ENCODE measurements at places on chromosomes 12 and 14.

- DNase-seq = no peak
Observed at GRCh38 chr14:89841851-89842250, 112.7 kb downstream of the EFCAB11 start.

- DNase-seq = no peak
Observed at GRCh38 chr12:110010853-110011723, 11.9 kb downstream of the ANKRD13A start.

DNA sequence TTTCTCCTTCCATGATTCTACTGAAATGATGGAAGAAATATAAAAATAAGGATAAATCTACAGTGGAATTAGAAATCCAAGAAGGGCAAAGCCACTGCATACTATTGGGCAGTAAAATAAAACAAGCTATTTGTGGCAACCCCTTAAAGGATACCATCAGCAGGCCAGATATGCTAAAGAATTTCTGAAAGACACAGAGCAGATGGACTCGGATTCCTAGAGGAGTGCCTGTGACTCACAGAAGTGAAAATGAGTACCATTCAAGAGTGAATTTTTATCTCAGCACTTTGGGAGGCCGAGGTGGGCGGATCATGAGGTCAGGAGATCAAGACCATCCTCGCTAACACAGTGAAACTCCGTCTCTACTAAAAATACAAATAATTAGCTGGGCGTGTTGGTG lies 318.1 kb downstream of the LRIG3 start:
- no peak for DNase-seq

GRCh38 chr14:56212521-56212920 lies 94.3 kb downstream of the PELI2 start:
- DNase-seq = no peak

GRCh38 chr12:94689002-94689645 lies 38.8 kb upstream of the TMCC3 start:
- DNase-seq = peak; percentile 32

- peak; percentile 79 for DNase-seq
Observed at GRCh38 chr12:69321351-69321750, 26.8 kb upstream of the LYZ start.

GRCh38 chr12:28096649-28097048 lies 93.6 kb upstream of the CCDC91 start:
- DNase-seq = no peak

DNA sequence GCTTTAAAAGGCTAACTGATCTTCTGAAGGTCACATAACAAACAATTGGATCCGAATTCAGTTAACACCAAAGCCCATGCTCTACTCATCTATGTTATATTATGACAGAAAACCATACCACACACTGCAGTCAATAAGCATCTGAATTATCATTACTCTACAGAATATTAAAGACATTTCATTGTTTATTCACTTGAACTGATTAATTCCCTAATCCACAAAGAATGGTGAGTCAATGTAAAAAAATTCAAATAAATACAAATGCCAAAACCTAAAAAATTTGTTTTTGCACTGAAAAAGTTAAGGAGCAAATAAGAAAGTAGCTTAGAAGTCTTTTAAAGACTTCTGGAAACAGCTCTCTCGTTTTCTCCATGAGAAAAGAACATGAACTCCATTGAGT lies 13.7 kb downstream of the NID2 start:
- DNase-seq = no peak

DNA sequence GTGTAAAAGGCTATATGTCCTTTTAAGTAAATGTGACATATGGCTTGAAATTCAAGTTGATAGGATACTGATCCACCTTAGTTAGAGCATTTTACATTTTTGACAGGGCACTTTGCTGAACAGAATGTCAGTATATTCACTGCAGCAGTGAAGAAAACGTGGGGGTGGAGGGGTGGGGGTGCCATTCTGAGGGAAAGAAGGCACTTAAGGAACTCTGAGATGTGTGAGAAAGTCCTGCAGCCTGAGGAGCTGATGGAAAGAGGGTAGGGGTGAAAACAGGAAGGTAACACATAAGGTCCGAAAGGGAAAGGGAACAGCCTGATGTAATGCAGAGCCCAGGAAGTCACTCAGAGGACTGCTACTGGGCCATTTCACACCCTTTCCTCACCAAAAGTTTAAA lies 265.5 kb upstream of the GRIP1 start:
- no peak for DNase-seq

GRCh38 chr12:3418609-3419390 lies 72.2 kb upstream of the PRMT8 start:
- DNase-seq = no peak

DNA sequence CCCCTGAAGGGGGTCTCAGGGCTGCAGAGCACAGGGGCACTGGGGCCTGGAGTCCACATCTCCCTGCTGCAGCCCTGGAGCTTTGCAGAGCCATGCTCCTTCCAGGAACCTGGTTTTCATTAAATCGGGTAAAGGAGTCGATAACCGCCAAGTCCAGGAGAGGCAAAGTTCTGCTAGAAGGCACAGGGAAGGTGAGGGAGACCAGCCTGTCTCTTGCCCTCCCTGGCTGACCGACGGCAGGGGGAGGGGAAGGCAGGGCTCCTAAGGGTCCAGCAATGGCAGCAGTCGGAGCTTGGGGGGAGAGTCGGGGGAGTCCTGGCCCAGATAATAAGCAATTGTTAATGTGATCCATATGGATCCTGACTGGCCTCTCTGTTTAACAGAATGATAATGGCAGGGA lies 3.0 kb downstream of the FIGNL2 start:
- no peak for DNase-seq

- DNase-seq = no peak
Observed at GRCh38 chr12:30323008-30323407, 372.7 kb downstream of the IPO8 start.

GRCh38 chr12:2625289-2625612 lies 169.5 kb upstream of the FKBP4 start:
- no peak for DNase-seq

GRCh38 chr12:89261982-89262381 lies 90.3 kb downstream of the DUSP6 start:
- no peak for DNase-seq

- DNase-seq = no peak
Observed at GRCh38 chr12:112627851-112628250, 163.7 kb upstream of the RPH3A start.

GRCh38 chr14:96660667-96661066 lies 136.5 kb upstream of the VRK1 start:
- no peak for DNase-seq

DNA sequence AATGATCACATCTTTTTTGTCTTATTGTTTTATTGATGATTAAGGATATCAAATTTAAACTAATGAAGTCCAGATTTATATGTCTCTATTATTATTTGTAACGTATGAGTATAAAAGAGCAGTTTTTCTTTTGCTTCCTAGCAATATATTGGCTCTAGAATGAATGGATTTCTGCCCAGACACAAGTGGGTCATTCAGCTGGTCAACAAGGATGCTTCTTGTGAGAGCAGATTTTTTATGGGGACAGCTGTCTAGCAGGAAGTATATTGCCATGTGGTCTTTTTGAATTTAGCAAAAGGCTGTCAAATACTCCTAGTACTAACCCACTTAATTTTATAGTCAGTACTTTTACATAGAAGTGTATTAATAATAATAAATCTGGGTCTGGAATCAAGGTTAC lies 1071.1 kb upstream of the FLRT2 start:
- no peak for DNase-seq

DNA sequence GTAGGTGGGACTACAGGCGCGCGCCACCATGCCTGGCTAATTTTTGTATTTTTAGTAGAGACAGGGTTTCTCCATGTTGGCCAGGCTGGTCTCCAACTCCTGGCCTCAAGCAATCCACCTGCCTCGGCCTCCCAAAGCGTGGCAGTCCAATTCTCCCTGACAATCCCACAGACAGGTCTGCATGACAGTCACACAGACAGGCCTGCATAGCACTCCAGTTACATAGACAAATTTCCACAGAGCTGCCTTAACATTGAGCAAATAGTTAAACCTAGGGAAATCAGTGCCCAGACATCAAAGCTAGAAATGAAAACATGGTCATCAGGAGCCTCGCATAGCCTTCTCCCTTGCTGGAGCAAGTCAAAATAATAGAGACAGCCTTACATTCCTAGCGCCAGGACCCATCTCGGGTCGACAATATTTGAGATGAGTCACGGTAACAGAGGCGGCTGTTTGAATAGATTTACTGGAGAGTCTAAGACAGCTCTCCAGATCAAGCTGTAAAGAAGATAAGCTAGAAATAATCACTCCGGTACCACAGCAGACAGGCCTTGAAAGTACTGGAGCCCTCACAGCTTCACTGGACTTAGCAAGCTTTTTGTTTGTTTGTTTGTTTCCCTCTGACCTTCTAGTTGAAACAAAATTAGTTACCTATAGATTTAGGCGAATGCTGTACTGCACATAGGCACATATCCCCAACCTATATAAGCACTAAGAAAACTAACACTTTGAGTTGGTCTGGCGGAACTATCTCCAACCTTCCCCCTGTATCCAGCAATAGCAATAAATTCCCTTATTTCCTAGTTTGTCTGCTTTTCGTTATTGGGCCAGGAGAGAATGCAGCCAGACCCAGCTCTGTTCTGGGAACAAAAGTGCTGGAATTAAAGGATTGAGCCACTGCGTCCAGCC lies 23.8 kb upstream of the PYROXD1 start:
- no peak for DNase-seq

DNA sequence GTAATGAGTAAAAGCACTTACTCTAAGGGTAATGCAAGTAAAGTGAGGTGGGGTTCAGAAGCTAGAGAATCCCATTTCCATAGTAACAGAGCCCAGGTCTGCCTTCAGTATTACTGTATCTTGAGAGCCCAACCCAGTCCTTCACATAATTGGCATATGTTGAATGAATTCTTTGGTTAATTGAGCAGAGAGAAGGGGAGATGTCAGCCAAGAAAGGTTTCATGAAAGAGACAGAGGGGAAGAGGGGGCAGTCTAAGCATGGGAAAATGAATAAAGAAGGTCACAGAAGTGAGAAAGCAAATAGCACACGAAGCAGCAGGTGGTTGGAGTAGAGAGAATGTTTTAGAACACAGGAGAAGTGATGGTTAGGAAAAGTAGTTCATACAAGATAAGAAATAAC lies 371.1 kb downstream of the SEC23A start:
- DNase-seq = no peak

- DNase-seq = no peak
Observed at GRCh38 chr12:4820971-4821370, 88.7 kb upstream of the KCNA1 start.

DNA sequence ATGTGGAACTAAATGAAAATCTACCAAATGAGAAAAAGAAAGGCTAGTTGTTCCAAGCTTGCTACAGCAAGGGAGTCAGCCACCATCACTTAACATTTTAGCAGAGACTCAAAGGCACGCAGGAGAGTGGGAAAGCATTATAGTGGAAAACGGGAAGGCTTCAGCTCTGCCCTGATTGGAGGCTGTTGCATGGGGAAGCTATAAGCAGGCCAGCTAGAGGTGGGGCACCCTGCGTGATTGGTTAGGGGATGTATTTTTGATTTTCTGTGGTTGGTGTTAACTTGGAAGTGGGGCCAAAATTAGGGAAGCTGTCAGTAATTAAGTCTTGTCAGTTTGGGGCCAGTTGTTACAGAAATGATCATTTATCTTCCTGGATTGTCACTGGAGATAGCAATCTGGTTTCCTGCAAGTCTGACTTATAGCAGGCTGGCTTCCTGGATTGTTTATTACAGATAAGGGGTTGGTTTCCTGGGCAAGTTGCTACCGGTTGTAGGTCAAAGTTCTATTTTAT lies 93.9 kb downstream of the FAR2 start:
- DNase-seq = no peak

- DNase-seq = no peak
Observed at GRCh38 chr12:105048315-105048714, 35.9 kb downstream of the ALDH1L2 start.

DNA sequence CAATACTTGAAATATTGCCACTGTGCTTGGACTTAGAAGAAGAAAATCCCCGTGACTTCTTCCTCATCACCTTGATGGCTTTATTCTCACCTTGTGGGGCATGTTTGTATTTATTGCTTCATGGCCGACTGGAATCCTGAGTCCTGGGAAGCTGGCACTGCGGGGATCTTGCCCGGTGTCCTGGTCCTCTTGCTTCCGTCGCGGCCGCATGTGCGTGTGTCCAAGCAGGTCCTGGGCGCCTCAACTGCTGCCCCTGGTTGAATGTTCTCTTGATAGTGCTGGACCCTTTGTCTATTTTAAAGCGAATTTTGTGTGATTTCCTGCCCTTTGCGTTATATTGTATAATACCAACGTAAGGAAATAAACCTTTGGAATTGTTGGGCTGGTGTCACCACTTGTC lies 6.3 kb upstream of the PUS1 start:
- no peak for DNase-seq

GRCh38 chr14:76329951-76330350 lies 46.0 kb upstream of the ESRRB start:
- DNase-seq = no peak

DNA sequence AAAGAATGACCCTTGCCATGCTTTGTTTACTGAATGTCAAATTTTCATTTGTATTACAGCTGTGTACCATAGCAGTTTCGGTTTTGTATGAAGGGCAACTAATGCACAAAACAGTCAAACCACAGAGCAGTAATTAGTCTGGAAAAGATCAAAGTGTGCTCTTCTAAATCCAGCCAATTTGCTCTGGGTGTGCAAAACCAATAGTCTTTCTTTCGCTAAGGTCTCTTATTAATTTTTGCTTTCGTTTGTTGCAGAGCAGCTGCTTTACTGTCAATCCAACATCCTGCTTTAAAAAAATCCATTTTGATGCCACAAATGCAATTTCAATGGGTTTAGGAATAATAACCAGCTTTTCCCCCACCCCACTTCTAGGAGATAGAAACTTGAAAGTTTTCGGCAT lies 114.2 kb downstream of the BRMS1L start:
- no peak for DNase-seq

GRCh38 chr12:88202500-88202899 lies 60.4 kb downstream of the TMTC3 start:
- DNase-seq = no peak

- DNase-seq = no peak
Observed at GRCh38 chr14:59857328-59857727, 13.2 kb downstream of the RTN1 start.

DNA sequence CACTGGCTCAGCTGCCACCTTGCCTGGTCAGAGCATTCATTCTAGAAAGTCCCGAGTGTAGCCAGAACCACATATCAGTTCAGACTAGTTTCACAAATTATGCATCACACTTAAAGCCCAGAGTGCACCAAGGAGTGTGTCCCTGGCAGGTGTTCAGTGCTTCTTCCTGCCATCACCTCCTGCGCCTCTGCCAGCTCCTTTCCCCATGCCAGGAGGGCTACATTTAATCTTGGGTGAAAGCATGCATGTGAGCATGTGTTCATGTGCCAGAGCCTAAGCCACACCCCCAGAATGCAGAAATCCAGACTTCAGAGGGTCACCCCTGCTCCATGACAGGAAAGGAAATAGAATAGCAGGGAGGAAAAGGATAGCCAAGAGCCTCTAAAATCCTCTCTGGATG lies 381.6 kb downstream of the DPF3 start:
- DNase-seq = no peak

- no peak for DNase-seq
Observed at GRCh38 chr12:54662026-54662425, 13.9 kb upstream of the DCD start.

GRCh38 chr12:82363990-82364389 lies 5.7 kb downstream of the METTL25 start:
- DNase-seq = no peak

- DNase-seq = peak; percentile 91
Observed at GRCh38 chr14:74566174-74567141, 45.6 kb downstream of the LTBP2 start.

GRCh38 chr14:104676130-104676693 lies 13.2 kb upstream of the INF2 start:
- no peak for DNase-seq

Data from NCI-H226 (cell line).